CD4-positive, alpha-beta T cell treated with Interleukin-21 for 1 hour (primary cell): ENCODE measurements at places on chromosomes 1 and 21.

DNA sequence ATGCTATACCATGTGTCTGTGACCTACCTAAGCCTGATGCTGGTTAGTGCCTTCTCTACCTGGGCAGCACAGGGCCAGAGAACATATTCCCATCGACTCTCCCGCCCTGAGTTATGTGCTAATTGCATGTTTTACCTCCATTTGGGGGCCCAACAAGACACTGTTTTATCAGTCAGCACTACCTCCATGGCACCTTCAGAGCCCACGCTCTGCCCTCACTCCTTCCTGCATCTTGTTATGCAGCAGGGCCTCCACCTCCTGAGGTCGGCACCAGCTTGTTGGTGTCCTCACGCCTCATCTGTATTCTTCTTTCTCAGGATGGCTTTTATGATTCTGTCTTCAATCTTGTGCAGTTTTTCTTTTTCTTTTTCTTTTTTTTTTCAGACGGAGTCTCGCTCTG, 11.9 kb downstream of the WNT9A start:
- DNase-seq, result no peak

DNA sequence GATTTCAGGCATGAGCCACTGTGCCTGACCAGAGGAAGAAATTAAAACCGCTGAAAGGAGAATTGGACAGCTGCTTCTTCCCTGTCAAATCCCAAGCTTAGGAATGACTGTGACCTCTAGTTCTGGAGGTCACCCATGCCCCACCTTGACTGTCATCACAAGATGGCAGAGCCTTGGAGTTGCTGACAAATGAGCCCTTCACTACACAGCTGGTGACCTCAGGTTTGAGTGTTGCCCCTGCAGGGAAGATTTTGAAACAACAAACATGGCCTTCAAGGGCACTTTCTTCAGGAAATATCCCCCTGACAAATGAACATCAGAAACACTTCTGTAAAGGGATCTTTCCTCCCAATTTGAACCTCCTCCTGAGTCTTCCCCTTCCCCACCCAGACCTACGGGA, 6.9 kb upstream of the SLC45A3 start:
- DNase-seq, result no peak

GRCh38 chr1:41493626-41494350, 9.3 kb upstream of the EDN2 start:
- DNase-seq, result no peak

DNA sequence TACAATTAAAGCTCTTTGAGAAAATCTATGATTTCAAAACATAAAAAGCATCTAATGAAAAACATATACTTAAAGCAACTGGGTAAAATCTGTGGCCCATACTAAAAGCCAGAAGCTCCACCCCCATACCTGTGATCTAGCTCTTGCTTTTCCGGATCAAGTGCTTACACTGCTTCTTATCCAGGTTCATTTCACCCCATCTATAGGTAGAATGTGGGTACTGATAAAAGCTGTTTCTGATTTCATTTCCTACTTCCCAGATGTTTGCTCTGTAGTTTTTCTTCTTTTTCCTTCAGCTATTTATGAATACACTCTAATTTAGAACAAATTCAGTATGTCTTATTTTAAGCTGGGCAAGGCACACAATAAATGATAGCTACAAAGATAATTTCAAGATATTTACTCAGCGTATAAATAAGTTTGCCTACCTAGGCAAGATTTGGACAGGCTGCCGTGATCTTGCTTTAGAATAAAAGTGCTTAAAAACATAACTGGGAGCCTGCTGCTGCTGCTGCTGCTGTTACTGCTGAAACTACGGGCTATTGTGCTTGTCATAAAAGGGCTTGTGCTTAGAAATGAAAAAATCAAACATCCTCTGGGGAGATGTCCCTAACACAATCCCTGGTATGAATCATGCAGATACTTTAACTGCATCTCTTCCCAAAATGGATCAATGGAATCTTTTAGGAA, 2.1 kb downstream of the SIPA1L2 start:
- peak; percentile 66 for DNase-seq

- DNase-seq, result no peak
These were observed 17.0 kb downstream of the DMBX1 start for GRCh38 chr1:46506470-46507219.

GRCh38 chr21:33572350-33572749, 16.1 kb downstream of the DONSON start:
- DNase-seq, result no peak

GRCh38 chr1:156383023-156383422, 14.0 kb downstream of the RHBG start:
- peak; percentile 64 for DNase-seq

DNA sequence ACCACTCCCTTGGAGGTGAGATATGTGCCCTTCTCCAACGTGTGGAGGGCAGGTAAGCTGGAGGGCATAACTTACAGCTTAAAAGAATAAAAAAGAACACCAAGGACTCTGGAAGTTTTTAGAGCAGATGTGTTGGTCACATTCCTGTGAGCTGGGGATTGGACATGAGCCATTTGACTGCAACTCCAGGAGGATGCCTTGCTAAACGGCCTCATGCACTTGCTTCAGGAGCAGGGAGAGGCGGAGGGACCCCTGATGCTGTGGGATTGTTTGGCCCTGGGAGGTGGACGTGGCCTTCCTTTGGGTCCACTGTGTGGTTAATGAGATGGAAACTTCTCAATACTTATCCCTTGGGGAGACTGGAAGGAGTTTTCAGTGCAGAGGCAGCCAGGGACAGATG, 185.6 kb downstream of the RHOU start:
- no peak for DNase-seq

GRCh38 chr1:116881879-116882520, 27.7 kb upstream of the PTGFRN start:
- DNase-seq, result peak; percentile 31

DNA sequence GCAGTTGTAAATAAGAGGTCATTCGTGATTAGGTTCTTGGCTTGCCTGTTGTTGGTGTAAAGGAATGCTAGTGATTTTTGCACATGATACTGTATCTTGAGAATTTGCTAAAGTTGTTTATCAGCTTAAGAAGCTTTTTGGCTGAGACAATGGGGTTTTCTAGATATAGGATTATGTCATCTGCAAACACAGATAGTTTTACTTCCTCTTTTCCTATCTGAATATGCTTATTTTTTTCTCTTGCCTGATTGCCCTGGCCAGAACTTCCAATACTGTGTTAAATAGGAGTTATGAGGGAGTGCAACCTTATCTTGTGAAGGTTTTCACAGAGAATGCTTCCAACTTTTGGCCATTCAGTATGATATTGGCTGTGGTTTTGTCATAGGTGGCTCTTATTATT, 576.1 kb upstream of the RGS18 start:
- no peak for DNase-seq

GRCh38 chr21:45838634-45839033, 142.9 kb upstream of the COL6A1 start:
- DNase-seq, result no peak

DNA sequence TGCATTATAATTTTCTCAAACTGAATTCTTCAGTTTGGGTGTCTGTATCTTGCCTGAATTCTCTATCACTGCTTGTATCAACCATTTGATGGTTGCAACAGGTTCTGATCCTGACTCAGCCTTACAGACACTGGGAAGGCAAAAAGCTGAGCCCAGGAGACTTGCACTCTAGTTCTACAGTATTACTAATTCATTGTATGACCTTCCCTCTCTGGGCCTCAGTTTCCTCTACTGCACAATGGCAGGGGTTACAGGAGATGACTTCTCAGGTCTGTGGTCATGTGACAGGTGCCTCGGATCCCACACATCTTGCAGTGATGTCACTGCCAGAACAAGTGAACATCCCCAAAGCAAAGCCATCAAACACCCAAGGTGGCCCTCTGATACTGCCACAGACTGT, 38.7 kb downstream of the RRAGC start:
- no peak for DNase-seq

DNA sequence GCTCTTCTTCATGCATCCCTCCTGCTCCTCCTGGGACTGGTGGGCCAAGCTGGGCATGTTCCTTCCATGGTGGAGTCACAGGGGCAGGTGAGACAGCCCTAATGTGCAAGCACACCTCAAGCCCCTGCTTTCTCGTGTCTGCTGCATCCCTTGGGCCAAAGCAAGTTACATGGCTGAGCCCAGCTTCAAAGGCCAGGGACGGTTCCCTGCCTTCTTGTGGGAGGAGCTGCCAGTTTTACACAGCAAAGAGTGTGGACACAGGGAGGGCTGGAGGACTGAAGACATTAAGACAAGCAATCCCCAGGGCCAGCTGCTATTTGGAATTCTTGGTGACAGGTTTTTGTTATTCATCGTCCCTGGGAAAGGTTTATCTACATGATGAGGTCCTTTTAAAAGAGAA, 175.2 kb upstream of the CACNA1E start:
- DNase-seq, result no peak

- no peak for DNase-seq
These were observed 25.0 kb downstream of the GORAB start for GRCh38 chr1:170556917-170557316.
